Anterior cingulate cortex (tissue), 58 donors: ENCODE measurements at places on chromosomes 12 and 14.

- DNase-seq, result no peak
Measured at GRCh38 chr14:37081218-37081617, 91.2 kb downstream of the SLC25A21 start.

DNA sequence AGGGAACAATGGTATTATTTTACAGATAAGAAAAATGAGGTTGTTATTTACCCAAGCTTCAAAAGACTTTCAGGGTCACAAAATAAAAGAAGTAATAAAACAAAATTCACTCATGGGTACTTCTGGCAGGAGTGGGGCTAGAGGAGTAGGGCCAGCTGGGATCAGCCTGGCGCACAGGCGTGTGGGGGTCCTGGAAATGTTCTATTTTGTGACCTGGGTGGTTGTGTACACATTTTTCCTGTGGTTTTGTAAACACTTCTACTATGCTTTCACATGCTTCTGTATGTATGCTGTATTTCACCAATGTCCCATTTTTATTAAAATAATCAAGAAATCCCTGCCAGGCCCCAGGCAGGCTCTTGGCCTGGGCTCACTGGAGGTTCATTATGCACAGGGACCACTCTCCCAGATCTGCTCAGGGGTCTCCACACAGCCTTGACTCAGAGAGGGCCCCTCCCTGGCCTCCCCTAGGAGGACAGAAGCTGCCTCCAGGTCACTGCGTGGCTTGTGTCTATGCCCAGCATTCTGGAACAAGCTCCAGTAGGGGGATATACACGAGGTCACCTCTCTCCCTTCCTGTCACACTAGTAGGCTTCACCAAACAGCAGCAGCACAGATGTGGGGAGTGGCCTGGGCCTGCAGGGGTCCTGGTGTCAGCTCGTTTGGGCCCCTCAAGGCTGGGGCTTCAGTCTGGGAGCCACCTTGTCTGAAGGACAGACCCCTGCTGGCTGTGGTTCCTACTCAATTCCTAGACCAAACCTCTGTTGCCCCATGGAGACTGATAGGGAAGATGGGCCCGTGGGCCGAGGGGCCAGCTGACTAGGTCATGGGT lies 37.8 kb downstream of the ANAPC7 start:
- no peak for DNase-seq

GRCh38 chr14:89330236-89331002 lies 86.6 kb downstream of the FOXN3 start:
- DNase-seq, result no peak

GRCh38 chr12:121355818-121356217 lies 3.6 kb upstream of the ANAPC5 start:
- no peak for DNase-seq

DNA sequence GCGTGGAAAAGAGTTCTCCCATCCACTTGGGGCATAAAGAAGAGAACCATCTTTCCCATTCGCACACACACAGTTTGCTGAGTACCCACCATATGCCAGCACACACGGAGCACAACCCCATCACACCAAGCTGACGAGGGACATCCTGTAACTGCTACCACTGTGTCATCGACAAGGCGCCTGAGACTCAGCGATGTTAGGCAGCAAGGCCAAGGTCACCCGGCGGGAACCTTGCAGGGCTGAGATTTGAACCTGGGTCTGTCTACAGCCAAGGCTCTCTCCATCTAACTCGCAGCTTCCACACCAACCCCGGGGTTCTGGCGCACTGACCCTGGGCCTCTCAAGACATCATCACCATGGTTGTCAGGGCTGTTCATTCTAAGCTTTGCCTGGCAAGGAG lies 60.0 kb downstream of the CCDC85C start:
- no peak for DNase-seq

GRCh38 chr12:93166541-93167307 lies 211.0 kb upstream of the NUDT4 start:
- DNase-seq, result no peak

- DNase-seq, result no peak
Measured at GRCh38 chr12:39383114-39383513, 59.8 kb downstream of the KIF21A start.

DNA sequence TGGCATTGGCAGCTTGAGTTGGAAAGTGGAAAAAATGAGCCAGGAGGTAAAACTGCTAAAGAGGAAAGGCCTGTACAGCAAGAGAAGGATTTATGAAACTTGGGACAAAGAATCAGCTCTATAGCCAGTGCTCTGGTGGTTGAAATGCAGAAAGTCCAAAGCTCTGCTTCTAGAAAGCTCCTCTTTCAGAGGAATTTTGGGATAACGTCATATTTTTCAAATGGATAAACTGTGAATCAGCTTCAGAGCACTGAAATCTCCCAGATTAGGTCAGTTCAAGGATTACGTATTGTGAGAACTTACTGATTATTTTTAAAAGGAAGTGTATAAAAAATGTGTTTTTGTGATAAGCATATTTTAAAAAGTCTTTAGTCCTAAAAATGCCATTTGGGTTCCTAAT lies 203.1 kb upstream of the CNOT2 start:
- DNase-seq, result no peak

DNA sequence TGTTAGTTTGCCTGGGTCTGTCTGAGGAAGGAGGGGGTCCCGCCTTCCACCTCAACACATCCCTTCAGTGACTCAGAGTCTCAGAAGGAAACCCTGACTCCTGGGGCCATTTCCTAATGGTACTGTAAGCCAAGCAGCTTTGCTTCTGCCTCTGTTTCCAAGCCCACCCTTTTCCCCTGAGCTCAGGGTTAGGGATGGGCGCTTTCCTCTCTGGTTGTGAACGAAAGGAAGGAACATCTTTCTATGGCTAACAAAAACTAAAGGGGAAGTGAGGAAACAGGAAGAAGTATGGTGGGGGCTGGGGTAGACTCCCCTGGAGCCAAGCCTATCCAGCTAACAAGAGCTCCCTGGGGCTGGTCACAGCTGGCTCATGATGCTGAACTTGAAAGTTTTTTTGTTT lies 11.6 kb upstream of the UNC119B start:
- no peak for DNase-seq

GRCh38 chr14:74015963-74016362 lies 3.1 kb downstream of the ENTPD5 start:
- DNase-seq, result no peak

DNA sequence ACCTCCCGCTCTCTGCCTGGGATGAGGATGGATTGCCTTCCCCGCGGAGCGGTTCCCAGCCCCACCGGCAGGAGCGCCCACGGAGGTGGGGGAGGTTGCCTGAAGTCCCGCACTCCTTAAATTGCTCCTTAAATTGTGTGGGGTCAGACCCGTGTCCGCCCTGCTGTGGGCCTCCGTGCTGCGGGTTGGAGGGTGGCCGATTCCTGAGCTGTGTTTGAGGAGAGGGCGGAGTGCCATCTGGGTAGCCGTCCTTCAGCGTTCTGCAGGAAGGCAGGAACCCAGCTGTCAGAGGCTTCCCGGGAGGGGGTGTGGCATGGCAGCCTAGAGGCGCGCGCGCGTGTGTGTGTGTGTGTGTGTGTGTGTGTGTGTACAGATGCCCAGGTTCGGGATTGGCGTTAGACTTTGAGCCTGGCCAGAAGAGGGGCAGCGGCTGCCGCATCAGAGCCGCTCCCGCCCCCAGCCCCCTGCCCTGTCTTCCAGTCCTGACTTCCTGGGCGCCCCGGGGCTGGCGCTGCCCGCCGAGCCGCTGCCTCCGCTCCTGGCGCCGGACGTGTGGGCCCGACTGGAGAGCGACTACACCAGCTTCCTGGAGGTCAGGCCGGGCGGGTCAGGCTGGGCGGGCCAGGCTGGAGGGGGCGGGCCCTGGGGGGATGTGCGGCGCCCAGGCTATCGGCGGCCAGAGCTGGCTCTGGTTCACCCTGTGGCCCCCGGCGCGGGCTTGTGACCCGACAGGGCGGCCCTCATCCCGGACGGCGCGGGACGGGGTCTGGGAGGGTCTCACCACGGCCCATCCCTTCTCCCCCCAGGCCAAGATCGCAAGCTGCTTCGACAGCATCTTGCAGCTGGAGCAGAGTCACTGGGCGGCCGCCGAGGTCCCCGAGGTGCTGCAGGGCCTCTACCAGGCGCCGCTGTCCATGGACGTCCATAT lies 9.2 kb downstream of the EXOC3L4 start:
- DNase-seq, result no peak

DNA sequence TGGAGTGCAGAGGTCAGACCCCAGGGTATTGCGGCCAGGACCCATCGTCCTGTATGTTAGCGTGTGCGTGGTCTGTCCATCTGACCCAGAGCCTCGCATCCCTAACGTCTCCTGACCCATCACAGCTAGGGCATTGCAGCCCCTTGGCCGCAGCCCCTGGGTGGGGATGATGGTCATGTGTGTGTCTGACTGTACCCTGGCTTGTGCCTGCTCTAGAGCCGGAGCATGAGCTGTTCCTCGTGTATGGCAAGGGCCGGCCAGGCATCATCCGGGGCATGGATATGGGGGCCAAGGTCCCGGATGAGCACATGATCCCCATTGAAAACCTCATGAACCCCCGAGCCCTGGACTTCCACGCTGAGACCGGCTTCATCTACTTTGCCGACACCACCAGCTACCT lies 10.8 kb upstream of the LRP1-AS start:
- no peak for DNase-seq

DNA sequence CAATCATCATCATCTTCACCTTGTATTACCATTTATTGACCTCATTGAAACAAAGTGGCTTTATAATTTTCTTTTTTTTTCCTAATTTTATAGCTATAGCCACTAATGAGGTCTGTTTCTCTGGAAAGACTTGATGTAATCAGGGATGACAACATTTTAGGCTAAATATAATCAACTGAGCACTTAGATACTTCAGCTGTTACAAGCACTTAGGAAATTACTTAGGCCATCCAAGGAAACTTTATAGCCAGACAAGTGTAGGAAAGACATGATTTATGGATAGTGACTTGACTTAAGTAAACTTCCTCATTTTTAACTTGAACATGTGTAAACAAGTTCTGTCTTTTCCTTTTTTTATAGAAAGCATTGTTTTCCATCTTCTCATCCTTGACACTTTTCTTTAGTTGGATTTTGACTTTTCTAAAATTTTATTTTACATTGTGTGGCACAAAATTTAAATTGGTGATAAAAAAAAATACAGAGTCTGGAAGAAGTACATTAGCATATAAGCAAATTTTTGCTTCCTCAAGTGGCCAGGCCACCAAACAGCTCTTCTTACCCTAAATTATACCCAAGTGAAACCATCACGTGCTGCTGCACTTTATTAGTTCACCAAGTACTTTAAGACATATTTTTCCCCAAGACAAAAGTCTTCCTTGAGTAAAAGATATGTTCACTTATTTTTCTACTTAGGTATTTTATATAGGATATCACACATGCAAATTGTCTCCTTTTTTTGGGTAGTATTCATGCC lies 15.1 kb downstream of the CPNE8 start:
- DNase-seq, result no peak

DNA sequence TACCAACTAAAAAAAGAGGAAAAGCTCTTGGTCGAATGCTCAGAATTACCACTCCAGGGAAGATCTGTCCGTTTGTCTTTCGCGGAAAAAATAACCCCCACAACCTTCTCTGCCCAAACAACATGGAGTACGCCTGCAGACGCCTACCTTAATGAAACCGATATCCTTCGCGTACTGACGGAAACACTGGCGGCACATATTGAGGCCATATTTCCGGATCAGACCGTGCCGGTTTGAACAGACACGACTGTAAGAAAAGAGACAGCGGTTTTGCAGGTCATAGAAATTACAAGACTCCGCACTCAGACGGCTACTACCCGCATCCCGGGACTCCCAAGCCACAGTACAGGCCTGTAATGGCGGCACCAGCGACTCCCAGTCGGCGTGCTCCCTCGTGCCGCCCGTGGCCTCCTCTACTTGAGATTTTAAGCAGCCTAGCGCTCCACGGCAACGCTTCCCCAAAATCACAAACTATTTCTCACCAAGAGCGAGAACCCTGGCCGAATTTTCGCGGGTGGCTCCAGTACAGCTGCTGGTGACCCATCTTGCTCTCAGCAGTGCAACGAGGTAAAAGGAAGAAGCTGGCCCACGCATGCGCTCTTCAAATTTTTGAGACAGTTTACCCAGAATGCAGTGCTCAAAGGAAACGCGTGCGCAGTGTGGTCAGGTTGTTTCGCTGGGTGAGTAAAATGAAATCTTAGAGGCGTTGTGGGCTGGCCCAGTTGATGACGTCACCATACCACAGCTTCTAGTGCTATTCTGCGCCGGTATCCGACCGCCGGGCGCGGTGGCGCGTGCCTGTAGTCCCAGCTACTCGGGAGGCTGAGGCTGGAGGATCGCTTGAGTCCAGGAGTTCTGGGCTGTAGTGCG lies at the start of gene RPS29:
Gene RPS29 (minus strand): TSS at position 578 of the 870 bp plus-strand sequence. CDS start 34 bp downstream, at position 544.
- peak; percentile 93 for DNase-seq

DNA sequence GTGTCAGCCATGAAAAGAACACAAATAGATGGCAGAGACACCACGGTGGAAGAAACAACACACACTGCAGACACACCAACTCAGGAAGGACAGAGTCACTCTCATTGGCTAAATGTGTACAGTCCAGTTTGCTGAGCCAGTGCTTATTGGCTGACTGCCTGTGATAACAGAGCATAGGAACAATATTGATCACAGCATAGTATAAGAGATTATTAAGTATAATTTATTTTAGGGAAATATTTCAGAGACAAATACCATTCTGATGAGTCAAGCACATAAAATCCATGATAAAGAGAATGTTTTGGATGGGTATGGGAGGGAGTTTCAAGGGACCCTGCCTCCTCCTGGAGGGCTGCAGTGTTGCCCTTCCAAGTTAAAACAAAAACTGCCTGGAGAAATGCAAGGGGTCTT lies 50.9 kb downstream of the BTG1 start:
- no peak for DNase-seq

- no peak for DNase-seq
Measured at GRCh38 chr12:40156021-40156764, 50.3 kb upstream of the SLC2A13 start.

GRCh38 chr12:23847857-23848256 lies 101.6 kb downstream of the SOX5 start:
- no peak for DNase-seq

- DNase-seq, result no peak
Measured at GRCh38 chr14:75260025-75260763, 18.4 kb upstream of the FOS start.

- DNase-seq, result no peak
Measured at GRCh38 chr14:99315197-99315596, 43.2 kb upstream of the BCL11B start.

- no peak for DNase-seq
Measured at GRCh38 chr12:87608321-87608720, 420.9 kb downstream of the C12orf50 start.

DNA sequence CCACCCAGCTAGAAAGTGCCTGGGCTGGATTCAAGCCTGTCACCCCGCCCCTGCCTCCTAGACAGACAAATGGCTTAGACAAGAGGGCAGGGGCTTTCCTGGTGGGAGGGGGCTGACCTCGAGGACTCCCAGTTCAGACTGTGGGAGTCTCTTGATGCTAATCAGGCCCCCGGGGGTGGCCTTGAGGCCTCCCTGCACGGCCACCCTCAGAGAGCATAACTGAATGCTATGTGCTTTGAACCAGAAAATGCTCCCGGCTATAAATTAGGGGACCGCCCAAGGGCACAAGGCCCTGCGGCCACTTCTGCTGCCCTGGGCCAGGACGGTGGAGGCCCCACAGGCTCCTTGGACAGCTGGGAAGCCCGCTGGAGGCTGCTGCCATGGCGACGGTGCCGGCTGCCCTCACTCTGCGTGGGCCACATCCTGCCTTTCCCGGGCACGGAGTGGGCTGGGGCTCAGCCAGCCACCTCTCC lies 111.0 kb upstream of the NCOR2 start:
- no peak for DNase-seq

GRCh38 chr12:68621472-68622081 lies 10.9 kb downstream of the RAP1B start:
- no peak for DNase-seq
